ENCODE measurements at places on chromosomes 2 and 18.

GRCh38 chr18:3931542-3932112 lies 481.7 kb downstream of the TGIF1 start:
- DNase-seq: no peak
- no peak overlapping the region for H3K4me3 ChIP-seq
- no peaks in the 10 kb centered on the region for H3K4me1 ChIP-seq
- H3K36me3 ChIP-seq: no peaks in the 10 kb centered on the region

GRCh38 chr2:169860149-169860548 lies 32.9 kb downstream of the UBR3 start:
- no peaks in the 10 kb centered on the region for H3K27me3 ChIP-seq
- H3K36me3 ChIP-seq: no peaks in the 10 kb centered on the region
- H3K27ac ChIP-seq: no peak overlapping the region
- no peak overlapping the region for H3K4me3 ChIP-seq
- H3K4me1 ChIP-seq: no peaks in the 10 kb centered on the region

DNA sequence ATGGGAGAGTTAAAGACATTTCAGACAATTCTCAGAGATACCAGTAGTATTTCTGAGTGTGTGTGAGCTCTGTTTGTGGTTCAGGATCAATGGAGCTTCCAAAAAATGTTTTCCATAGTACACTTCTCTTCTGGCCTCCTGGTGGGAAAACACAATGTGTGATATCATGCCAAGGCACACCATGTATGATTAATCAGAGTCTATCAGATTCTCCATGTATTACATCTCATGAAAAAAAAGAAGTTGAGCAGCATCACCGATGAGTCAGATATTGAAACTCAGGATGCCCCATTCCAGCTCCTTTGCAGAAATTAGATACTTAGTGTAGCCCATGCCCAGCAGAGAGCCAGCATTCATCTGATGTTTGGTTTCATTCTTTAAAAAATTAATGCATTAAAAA lies 620.3 kb upstream of the POU3F3 start:
- H3K4me1 ChIP-seq: no peaks in the 10 kb centered on the region
- no peaks in the 10 kb centered on the region for H3K36me3 ChIP-seq
- DNase-seq: no peak
- no peaks in the 10 kb centered on the region for H3K27me3 ChIP-seq
- H3K4me3 ChIP-seq: no peak overlapping the region

DNA sequence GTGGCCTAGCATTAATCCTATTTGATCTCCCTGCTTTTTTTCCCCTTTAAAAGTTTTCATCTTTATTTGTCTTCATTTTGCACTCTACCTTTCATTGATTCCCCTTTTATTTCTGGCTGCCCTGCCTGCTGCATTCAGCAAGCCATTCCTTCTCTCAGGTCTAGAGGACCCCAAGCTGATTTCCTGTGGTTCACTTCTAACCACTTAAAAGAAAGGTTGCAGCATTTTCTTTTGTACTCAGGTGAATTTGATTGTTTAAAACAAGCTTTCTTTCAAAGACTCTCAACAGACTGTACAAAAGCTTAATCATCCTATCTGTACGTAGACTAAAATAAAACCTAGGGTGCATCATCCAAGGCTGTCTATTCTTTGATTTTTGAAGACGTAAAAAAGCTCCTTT lies 160.3 kb downstream of the CSRNP3 start:
- H3K27me3 ChIP-seq: no peaks in the 10 kb centered on the region
- H3K4me1 ChIP-seq: no peaks in the 10 kb centered on the region
- H3K4me3 ChIP-seq: no peak overlapping the region
- DNase-seq: no peak

GRCh38 chr2:47128705-47129104 lies 26.4 kb downstream of the STPG4 start:
- no peaks in the 10 kb centered on the region for H3K27me3 ChIP-seq
- no peaks in the 10 kb centered on the region for H3K4me1 ChIP-seq
- H3K27ac ChIP-seq: no peak overlapping the region
- DNase-seq: no peak
- H3K4me3 ChIP-seq: no peak overlapping the region

DNA sequence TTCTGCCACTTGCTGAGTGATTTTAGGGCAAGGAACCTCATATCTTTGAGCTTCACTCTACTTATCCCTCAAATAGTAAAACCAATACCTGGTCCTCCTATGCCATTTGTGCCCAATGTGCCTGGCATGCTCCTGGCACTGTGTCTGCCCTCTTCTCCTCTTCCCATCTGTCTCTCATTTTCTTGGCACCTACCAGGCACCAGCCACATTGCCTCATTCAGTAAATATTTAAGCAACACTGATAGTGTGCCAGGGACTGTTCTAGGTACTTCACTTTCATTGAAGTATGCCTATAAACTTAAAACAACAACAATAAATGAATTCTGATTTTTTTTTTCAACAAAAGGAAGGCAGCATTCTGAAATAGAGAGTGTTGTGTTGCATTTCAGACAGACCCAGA lies 15.1 kb upstream of the BOD1L2 start:
- no peaks in the 10 kb centered on the region for H3K4me1 ChIP-seq
- no peaks in the 10 kb centered on the region for H3K36me3 ChIP-seq
- no peak overlapping the region for H3K4me3 ChIP-seq
- no peak for DNase-seq
- no peaks in the 10 kb centered on the region for H3K27me3 ChIP-seq

GRCh38 chr2:224570328-224570993 lies 14.7 kb downstream of the CUL3 start:
- no peaks in the 10 kb centered on the region for H3K36me3 ChIP-seq
- H3K27ac ChIP-seq: no peak overlapping the region
- DNase-seq: no peak
- no peaks in the 10 kb centered on the region for H3K27me3 ChIP-seq
- no peak overlapping the region for H3K4me3 ChIP-seq
- no peaks in the 10 kb centered on the region for H3K4me1 ChIP-seq

DNA sequence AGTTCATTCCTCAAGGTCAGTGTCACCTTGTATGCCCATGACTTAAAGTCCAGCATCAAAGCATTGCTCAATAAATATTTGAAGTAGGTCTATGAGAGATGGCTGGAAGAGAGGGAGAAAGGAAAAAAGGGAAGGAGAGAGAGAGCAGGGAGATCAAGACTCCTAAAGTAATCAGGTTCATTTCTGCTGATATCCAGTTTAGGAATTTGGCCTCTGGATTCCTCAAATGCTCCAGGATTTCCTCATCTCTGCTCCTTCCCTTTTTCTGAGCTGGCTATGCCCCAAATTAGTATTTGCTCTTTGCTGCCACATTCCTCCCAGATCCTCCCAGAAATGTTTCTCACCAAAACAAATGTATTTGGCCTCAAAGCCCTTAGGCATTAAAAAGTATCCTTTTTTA lies 739.4 kb upstream of the CHAC2 start:
- H3K4me1 ChIP-seq: no peaks in the 10 kb centered on the region
- no peak overlapping the region for H3K27ac ChIP-seq

GRCh38 chr2:42639340-42640077 lies 71.1 kb downstream of the MTA3 start:
- no peaks in the 10 kb centered on the region for H3K27me3 ChIP-seq
- no peak for DNase-seq
- peaks cover 5% of the 10 kb centered on the region for H3K36me3 ChIP-seq
- no peaks in the 10 kb centered on the region for H3K4me1 ChIP-seq
- no peak overlapping the region for H3K27ac ChIP-seq

GRCh38 chr18:65257149-65257548 lies 493.7 kb upstream of the CDH7 start:
- no peaks in the 10 kb centered on the region for H3K27me3 ChIP-seq
- no peak for DNase-seq
- H3K4me3 ChIP-seq: no peak overlapping the region
- no peaks in the 10 kb centered on the region for H3K4me1 ChIP-seq

DNA sequence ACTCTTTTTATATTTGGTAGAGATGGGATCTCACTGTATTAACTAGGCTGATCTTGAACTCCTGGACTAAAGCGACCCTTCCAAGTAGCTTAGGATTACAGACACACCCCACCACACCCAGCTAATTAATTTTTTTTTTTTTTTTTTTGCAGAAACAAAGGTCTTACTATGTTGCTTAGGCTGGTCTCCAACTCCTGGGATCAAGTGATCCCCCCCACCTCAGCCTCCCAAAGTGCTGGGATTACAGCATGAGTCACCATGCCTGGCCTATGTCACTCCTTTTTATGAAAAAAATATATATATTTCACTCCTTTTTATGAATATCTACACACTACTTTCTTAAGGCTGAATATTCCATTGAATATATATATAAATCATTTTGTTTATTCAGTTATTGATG lies 162.8 kb downstream of the MGAT5 start:
- no peak for DNase-seq
- no peaks in the 10 kb centered on the region for H3K36me3 ChIP-seq
- H3K4me3 ChIP-seq: no peak overlapping the region

GRCh38 chr2:206527153-206527552 lies 83.8 kb downstream of the ADAM23 start:
- H3K27ac ChIP-seq: no peak overlapping the region
- DNase-seq: no peak
- H3K27me3 ChIP-seq: no peaks in the 10 kb centered on the region
- H3K4me3 ChIP-seq: no peak overlapping the region
- H3K4me1 ChIP-seq: no peaks in the 10 kb centered on the region
- no peaks in the 10 kb centered on the region for H3K36me3 ChIP-seq

DNA sequence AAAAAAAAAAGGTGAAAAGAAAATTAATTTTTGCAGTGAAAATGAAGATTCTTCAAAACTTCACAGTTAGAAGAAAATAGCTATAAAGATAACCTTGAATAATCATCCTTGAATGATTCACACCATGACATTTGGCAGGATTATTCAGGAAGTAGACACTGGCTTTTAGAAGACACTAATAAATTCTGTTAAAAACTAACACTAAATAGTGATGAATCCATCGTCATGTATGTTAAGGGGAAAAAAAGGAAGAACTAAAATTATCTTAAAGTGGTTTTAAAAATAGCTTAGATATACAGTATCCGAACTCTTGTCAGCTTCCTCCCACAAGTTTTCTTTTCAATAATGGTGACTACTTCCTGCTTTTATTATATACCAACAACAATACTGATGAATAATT lies 10.2 kb downstream of the USP37 start:
- no peaks in the 10 kb centered on the region for H3K4me1 ChIP-seq
- H3K27ac ChIP-seq: no peak overlapping the region
- no peak for DNase-seq
- no peaks in the 10 kb centered on the region for H3K27me3 ChIP-seq
- H3K4me3 ChIP-seq: no peak overlapping the region
- H3K36me3 ChIP-seq: peaks cover 63% of the 10 kb centered on the region

GRCh38 chr18:36316246-36316645 lies 18.7 kb downstream of the FHOD3 start:
- no peaks in the 10 kb centered on the region for H3K27me3 ChIP-seq
- DNase-seq: no peak
- no peak overlapping the region for H3K27ac ChIP-seq
- H3K4me3 ChIP-seq: no peak overlapping the region
- H3K36me3 ChIP-seq: no peaks in the 10 kb centered on the region

DNA sequence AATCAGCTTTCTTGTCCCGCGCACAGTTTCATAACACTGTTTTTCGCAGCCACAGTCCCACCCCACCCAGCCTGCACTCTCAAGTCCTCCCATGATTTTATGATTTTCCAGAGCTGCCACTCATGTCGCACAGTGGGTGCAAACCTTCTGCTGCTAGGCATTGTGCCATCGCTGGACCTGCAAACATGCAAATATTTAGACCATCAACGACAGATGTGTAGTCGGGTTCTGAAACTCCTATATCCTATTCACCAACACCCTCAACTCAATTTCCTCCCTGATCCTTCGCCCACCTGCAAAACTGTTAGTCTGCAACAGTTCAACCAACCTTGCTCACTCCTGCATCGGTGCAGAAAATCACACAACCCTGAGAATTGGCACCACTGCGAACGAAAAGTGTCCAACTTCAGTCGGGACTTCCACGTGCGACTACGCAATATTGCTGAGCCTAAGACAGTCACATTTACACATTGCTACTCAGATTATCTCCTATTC lies 871 bp upstream of the ALS2 start:
- peak overlapping the region; percentile 85 for H3K4me3 ChIP-seq
- H3K27ac ChIP-seq: peak overlapping the region; percentile 92
- no peaks in the 10 kb centered on the region for H3K4me1 ChIP-seq
- no peaks in the 10 kb centered on the region for H3K36me3 ChIP-seq
- no peak for DNase-seq

Measured in ascending aorta (tissue), 2 donors.